ENCODE measurements at places on chromosomes 13 and 19. TPM values are rescaled to one million over a fixed set of nuclear protein-coding genes. Genes with fewer than 3 reads are reported as not detected.

The NALCN gene
- 7.9 TPM for total RNA-seq

The CYP4F2 gene
- not detected for total RNA-seq

The IZUMO1 gene
- total RNA-seq = 1.0 TPM

DNA sequence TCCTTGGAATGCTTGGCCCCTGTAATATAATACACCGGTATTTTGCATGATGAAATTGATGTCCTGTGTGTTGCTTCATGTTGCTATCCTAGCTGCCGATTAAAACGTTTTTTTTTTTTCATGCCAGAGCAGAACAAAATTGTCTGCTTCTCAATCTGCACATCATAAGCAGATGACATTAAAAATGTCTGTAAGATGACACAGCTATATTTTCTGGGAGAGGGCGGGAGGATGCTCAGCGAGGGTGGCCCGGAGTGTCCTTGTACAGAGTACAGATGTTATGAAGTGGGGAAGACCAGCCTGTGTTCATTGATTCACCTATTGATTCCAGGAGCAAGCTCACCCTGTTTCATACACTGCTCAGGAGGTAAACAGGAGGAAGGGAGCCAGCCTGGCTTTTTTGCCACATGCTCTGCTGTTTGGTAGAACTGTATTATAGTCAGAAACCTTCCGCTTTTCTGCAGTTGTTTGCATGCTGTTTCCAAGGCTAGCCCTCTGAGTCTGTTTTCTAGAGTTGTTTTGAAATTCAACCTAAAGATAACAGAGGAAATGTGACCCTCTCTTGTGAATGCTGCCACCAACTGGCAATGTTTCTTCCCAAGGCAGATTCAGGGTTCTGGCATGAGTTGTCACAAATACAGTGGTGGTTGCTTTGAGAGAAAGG lies 4.7 kb upstream of the IRS2 start:
- no peak for DNase-seq

- DNase-seq = peak; percentile 79
Measured at GRCh38 chr19:33406521-33407139, 33.1 kb downstream of the CEBPG start.

GRCh38 chr13:20291037-20291436 lies 58.9 kb upstream of the GJB6 start:
- no peak for DNase-seq

- no peak for DNase-seq
Measured at GRCh38 chr13:65497265-65497664, 1732.9 kb downstream of the PCDH9 start.

DNA sequence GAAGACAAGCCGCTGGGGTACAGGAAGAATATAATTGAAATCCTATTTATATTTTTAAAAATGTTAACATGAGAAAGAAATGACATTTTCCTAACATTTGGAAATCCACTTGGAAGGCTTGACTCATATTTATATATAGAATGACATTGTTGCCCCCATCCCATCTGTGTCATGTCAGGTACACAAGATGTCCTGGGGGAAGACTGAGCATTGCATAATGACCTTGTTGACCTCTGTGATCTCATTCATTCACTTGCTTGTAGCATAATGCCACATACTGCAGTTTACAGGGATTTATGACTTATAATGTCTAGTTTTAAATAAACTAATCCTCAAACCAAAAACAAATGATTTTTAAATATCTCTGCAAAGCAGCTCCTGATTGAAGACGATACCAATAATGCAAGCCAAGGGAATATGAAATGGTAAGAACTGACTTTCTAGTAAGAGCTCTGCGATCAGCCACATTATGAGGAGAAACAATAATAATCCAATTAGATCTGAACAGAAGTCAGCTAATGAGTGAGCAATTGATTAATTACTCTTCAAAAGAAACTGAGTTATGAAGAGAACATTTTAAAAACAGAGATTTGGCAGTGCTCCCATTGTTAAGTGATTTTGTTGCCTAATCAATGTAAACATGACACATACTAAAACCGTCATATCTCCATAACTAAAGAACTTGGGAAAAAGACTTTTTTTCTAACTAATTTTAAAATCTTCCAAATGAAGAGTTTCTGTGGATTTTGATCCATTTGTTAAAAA lies 21.2 kb upstream of the VWA8 start:
- no peak for DNase-seq

DNA sequence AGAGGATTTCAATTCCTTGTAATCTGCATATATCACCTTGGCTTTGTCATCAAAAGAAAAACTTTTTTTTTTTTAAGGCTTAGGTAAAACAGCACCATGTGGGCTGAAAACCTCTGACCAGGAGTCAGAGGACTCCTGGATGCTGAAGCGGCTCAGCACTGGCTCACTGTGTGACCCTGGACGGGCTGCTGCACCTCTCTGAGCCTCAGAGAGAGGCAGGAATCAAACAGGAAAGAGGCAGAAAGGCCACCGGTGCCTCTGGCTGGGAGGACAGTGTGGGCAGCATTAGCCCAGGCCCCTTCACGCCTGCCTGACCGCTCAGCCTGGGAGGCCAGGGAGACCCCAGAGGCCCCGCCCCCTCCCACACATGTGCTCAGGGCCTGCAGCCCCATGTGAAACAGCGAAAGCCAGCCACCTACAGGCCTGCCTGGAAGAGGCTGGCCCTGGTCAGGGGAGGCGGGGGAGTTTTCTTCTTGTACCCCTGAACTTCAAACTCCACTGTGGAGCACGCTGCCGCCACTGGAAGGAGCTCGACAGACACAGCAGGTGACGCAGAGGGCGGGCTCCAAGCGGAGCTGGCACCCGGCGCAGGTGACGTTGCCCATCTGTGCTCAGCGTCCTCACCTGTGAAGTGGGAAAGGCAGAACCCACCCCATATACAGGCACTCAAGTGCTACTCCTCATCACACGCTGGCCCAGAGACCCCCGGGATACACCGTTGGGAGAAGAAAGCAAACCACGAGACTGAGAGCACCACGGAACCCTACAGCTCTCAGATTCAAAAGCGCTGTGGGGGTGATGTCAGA lies 39.7 kb downstream of the MLLT1 start:
- no peak for DNase-seq

GRCh38 chr13:86725105-86725504 lies 925.9 kb upstream of the SLITRK6 start:
- no peak for DNase-seq

GRCh38 chr19:10403137-10404021 lies at the start of gene CDC37:
CDC37 (minus strand) TSS chr19:10403542; CDS start chr19:10403479, 63 bp downstream.
- peak; percentile 98 for DNase-seq

- no peak for DNase-seq
Measured at GRCh38 chr19:33458807-33459206, 62.8 kb downstream of the PEPD start.

- DNase-seq = no peak
Measured at GRCh38 chr13:41389580-41389979, 67.8 kb upstream of the RGCC start.

GRCh38 chr13:78675112-78675511 lies 16.2 kb upstream of the OBI1 start:
- no peak for DNase-seq

- DNase-seq = peak; percentile 58
Measured at GRCh38 chr19:11151181-11151580, 4.4 kb downstream of the SPC24 start.

- no peak for DNase-seq
Measured at GRCh38 chr13:92136449-92137155, 738.2 kb downstream of the GPC5 start.
